ENCODE measurements at places on chromosomes 12 and 14.
A peak's percentile ranks its signal among the peaks of the same experiment; 100 is the strongest.

- no peak for DNase-seq
These were observed 334.3 kb upstream of the OR4E1 start for GRCh38 chr14:22007784-22008412.

- no peak for DNase-seq
These were observed 278.5 kb downstream of the NOVA1 start for GRCh38 chr14:26319139-26319864.

DNA sequence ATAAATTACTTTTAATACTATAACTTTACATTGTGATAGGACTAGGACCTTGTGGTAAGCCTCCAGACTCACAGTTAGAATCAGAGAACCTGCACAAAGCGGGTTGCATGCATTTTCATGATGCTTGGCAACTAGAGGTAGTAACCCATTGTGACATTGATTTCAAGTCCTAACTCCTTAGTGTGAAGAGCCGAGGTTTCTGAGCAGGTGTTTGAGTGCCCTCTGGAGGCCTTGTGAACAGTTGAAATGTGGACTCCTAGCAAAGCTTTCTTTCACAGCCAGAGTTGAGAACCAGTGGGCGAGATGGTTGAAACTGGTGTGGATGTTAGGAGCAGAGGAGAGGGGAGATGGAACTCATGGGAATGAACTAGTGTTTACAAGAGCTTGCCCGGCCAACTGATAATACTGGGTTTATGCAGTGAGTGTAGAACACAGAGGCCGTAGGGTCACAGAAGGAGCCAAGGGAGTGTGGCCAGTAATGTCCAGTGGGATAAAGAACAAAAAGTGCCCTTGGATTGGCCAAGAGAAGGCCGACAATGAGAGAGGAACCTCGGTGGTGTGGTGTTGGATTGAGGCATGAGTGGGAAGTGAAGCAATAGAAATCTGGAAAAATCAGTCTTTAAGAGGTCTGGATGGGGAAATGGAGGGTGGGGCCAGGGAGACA lies 10.9 kb downstream of the ZNF664 start:
- peak; percentile 73 for DNase-seq

DNA sequence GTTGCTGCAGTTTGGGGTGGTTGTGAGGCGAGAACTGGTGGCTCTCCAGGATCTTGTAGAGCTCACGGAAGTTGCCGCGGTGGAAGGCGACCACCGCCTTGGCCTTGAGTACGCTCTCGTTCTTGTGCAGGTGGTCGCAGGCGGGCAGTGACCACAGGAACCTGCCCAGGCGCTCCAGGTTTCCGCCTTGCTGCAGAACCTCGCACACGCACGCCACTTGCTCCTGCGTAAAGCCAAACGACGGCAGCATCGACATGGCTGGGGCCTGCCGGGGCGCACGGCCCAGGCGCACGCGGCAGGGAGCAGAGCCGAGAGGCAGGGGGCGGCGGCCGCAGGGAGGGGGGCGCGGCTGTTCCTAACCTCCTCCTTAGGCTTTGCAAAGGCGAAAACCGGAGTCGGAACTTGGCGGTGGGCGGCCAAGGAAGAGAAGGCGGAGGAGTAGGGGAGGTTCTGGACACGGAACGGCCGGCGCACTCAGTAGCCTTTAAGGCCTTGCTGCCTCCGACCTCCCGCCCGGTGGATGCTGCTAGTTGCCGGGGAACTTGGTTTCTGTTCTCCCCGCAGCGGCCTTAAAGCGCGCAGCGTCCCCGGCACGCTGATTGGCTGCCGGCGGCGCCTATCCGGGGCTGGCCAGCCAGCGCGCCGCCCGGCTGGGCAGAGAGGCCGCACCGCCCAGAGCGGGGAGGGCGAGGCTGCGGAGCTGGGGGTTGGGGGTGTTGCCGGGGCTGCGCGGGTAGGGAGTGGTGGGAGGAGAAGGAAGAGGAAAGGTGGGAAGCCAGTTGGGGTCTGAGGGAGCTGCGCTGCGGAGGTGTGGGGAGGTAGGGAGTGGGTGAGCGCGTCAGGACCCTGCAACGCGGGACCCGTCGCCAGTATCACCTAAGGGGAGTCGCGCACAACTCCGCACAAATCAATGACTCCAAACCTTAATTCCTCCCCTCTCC lies at the start of gene SIX1:
Gene SIX1, minus strand, starts transcription at position 544 of the 941 bp plus-strand sequence. Its CDS starts 288 bp downstream, at position 256.
- DNase-seq = peak; percentile 95

DNA sequence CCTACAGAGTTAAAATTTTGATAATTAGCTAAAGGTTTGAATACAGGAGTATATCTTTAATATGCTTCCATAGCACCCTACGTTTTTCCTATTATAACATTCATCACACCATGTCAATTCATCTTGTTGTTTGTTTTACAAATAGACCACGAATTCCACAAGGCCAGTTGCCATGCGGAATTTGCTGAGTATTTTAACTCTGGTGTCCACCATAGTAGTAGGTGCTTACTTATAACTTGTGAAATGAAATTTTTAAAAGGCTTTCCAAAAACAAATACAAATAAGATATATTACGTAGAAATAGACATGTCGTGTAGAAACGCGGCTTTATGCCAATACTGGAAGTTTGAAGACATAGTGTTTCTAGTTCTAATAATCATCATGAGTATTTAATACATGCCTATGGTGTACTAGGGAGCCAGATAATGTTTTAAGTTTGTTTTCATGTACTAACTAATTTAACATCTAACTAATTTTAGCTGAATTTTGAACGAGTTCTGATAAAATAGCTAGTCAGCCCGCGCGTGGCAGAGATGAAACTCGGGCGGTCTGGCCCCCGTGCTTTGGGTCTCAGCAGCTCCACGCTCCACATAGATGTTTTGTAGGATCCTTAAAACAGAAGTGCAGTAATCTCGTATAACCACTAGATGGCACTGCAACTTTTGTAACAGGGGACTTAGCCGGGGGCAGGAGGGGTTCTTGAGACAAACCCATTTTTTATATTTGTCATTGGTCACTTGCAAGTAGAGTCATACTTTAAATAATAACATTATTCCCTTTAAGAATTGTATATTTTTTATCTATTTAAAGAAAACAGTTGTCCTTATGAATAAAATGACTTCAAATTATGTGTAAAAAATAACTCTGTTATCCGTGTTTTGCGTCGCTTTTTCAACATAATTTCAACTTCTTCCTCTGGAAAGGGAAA lies 10.2 kb downstream of the CD69 start:
- peak; percentile 74 for DNase-seq

DNA sequence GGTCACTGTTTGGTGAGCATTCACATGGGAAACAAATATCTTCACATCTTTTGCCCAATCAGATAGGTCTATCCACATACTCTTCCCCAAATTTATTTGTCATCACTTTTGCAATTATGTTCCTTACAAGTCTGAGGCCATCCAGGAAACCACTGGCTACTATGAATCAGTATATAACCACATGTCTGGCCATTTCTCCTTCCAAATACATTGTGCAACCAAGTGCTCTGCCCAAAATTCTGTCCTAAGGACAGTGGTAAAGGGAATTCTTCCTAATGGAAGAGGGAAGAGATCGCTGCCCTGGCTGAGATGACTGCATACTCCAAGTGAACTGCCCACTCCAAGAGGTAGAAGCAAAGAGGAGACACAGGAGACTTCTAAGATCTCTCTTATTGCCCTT lies 148.9 kb upstream of the MAX start:
- DNase-seq = peak; percentile 83

GRCh38 chr12:121778567-121779421 lies 14.7 kb downstream of the RHOF start:
- no peak for DNase-seq

DNA sequence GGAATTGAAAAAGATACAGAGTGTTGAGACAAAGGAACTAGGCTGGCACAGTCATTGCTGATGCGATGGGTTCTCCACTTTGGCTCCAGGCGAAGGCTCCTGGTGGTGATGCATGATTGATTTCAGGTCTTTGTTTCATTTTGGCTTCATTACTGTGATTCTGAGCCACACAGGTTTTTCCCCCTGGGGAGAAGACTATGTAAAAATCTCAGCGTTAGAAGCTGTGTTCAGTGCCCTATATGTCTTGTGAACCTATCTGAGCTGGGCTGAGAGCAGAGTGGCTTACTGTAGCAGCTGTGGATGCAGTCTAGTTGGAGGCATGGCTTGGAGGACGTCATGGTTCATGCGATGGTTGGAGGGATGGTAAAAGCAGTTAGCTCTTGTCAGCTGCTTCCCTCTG lies 54.0 kb downstream of the GPATCH2L start:
- no peak for DNase-seq

- DNase-seq = no peak
These were observed 324.2 kb downstream of the ALG10 start for GRCh38 chr12:34346372-34347034.

DNA sequence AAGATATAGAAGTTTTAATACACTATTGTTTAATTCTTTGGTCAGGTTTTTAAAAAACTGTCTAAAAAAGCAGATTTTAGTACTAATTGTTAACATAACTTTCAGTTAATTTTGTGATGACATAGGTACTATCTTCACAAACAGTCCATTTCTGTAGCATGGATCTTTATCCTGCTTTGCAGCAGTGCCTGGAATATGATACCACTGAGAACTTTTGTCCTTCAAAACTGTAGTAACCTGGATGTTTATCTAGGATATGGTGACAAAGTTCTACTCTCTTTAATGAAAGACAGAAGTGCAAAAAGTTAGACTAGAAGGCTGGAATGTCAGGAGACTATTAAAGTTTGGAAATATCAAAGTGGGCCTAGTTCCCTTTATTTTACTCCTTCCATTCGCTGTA lies 159.9 kb downstream of the SYNE2 start:
- DNase-seq = no peak

DNA sequence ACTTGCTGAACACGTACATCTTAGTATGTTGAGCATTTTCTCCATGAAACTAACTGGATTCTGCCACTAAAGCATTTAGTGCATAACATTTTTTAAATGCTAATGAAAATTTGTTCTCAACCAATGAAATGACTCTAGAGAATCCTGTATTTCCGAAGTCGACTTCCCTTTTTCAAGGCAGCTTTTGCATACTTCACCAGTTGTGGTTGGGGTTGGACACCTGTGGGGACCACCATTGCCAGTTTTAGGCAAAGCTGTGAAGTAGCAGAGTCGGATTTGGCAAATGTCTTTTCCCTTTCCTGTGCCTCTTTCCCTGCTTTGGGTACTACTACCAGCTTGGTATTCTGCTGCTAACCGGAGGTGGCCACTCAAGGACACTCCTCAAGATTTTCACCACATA lies 349.2 kb downstream of the BCAT1 start:
- no peak for DNase-seq

- DNase-seq = no peak
These were observed 118.0 kb upstream of the CDKN3 start for GRCh38 chr14:54278665-54279295.

DNA sequence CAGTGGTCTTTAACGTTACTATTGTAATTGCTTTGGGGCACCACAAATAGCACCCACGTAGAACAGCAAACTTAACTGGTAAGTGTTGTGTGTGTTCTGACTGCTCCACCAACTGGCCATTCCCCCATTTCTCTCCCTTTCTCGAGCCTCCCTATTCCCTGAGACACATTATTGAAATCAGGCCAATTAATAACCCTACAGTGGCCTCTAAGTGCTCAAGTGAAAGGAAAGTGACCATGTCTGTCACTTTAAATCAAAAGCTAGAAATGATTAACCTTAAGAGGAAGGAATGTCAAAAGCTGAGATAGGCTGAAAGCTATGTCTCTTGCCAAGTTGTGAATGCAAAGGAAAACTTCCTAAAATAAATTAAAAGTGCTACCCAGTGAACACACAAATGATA lies 22.3 kb downstream of the PPP1R13B start:
- DNase-seq = no peak

DNA sequence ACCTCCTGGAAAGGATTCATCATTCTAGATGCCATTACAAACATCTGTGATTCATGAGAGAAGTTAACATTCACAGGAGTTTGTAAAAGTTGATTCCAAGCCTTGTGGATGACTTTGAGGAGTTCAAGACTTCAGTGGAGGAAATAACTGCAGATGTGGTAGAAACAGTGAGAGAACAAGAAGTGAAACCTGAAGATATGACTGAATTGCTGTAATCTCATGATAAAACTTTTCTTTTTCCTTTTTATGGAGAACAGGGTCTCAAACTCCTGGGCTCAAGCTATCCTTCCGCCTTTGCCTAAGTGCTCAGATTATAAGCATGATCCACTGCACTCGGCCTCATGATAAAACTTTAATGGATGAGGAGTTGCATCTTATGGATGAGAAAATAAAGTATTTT lies 64.5 kb upstream of the GTF2A1 start:
- no peak for DNase-seq

GRCh38 chr14:33030386-33030785 lies 91.7 kb downstream of the NPAS3 start:
- DNase-seq = no peak

DNA sequence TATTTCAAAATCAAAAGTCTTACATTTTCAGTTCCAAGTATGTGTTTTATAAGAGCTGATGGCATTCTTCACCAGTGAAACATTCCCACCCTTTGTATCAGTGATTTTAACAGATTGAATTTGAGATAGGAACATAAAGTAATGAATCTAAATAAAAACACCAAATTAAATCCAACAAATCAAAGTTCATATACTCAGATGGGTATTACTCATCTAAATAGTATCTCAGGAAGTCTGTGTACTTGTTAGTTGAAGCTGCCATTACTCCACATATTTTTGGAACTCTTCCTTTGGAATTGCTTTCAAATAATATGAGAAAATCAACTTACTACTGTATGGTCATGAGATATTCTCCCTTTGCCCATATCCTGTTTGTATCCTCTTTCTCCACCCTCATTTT lies 89.1 kb downstream of the MIA2 start:
- DNase-seq = no peak

- peak; percentile 75 for DNase-seq
These were observed 180.9 kb downstream of the RPS29 start for GRCh38 chr14:49405291-49405690.

DNA sequence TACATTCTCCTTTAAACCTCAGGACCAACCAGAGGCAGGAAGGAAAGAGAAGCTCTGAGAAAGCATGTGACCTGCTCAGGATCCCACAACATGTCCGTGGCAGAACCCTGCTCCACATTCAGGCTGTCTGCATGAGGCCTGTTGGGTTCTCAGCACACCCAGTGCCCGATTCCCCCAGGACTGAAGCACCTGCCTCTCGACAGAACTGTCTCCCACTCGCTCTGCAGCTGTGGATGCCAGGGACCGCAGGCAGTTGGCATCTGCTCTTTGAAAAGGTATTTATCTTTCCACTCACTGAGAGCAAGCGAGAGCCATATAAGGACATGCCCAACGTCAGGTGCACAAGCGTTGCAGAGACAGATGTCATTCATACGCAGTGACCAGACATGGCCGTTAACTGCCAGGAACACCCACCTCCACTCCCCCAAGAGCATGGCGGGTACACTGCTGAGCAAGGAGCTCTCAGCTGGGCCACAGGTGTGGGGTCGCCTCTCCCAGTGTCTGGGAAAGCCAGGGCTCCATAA lies 18.9 kb downstream of the PITPNM2 start:
- no peak for DNase-seq

- DNase-seq = no peak
These were observed 16.4 kb upstream of the SRRM4 start for GRCh38 chr12:118964988-118965387.

DNA sequence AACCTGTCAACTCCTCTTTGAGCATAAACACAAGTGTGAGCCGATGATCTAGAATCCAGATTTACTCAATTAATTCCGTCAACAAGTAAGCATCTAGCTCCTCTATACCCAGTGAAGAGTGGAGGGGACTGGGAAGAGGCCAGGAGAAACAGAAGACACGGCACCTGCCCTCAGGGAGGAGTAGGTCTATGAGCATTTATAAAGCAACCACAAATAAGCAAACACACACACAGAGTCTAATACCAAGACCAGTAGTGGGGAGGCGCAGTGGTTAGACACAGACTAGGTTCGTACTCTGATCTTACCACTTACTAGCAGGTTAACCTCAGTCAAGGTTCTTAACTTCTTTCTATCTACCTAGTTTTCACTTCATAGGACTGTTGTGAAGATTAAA lies 5.9 kb upstream of the FOXN3 start:
- DNase-seq = no peak
